ENCODE measurements at places on chromosomes 3 and 15.

GRCh38 chr3:149368674-149369497 is 8.6 kb downstream of the TM4SF1 start:
- DNase-seq, result no peak

DNA sequence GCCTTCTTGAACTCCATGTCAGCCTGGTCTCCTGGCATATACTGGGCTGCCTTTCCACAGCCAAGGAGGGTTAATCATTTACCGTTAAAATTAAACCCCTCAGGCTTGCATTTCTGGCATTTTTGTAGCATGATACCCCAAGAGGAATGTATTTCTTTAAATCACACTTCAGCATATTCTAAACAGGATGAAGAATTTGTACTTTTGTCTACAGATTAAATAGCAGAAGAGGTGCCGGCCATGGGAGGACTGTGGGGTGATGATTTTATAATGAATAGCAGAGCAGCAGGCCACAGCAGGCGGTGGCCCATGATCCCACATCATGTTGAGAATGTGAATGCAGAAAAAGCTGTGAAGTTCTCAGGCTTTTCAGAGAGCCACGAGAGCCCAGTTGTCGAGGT is 90.2 kb downstream of the ARNT2 start:
- DNase-seq, result no peak

DNA sequence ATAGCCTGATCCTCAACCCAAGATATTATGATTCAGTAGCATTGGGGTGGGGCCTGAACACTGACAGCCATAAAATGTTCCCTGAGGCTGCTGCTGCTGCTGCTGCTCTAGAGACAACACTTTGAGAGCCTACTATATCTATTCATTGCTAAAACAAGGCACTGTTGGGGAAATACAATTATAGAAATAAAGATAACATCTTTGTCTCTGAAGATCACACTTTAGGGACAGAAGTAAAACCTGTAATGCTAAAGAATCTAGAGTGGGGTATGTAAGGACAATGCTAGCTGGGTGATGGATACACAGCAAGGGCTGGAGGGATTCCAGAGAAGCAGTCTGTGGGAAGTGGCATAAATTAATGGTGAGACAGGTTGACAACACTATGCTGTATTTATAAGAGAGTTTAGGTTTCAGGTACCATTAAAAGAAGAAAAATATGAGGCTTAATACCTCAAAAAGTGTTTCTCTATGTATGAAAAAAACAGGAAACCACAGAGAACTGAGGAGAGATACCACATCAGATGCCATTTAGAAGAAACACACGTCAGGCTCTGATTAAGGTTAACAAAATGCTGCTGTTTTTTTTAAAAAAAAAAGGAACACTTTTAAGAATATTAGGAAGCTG is 115.9 kb downstream of the CBLB start:
- DNase-seq, result no peak

DNA sequence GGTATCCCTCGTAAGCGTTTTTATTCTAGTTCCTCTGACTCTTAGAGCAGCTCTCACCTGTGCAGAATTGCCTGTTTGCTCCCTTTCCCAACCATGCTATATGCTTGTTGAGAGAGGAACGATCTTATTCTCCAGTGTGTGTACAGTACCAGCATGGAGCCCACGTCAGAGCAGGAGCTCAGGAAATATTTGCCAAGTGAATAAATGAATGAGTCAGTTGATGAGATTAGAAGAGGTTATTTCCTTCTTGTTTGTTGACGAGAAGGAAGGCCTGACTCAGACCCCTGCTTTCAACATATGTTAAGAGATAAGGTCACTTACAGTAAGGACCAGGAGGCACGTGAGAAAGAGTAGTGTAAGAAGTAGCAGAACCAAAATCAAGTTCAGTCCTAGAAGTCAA is 106.3 kb upstream of the ABHD17C start:
- no peak for DNase-seq

- DNase-seq, result no peak
Measured at GRCh38 chr3:124325248-124325647, 333.3 kb upstream of the ROPN1 start.

- no peak for DNase-seq
Measured at GRCh38 chr15:45523166-45523460, 558 bp upstream of the SLC30A4 start.

GRCh38 chr3:126880901-126881300 is 102.0 kb upstream of the PLXNA1 start:
- no peak for DNase-seq

GRCh38 chr3:153162513-153163392 is 727 bp downstream of the RAP2B start:
- peak; percentile 48 for DNase-seq

- no peak for DNase-seq
Measured at GRCh38 chr3:122893282-122893681, 98.4 kb downstream of the SLC49A4 start.

GRCh38 chr3:4438296-4438695 is 28.8 kb downstream of the SUMF1 start:
- DNase-seq, result no peak

GRCh38 chr3:12318758-12319621 is 30.1 kb downstream of the PPARG start:
- DNase-seq, result no peak

DNA sequence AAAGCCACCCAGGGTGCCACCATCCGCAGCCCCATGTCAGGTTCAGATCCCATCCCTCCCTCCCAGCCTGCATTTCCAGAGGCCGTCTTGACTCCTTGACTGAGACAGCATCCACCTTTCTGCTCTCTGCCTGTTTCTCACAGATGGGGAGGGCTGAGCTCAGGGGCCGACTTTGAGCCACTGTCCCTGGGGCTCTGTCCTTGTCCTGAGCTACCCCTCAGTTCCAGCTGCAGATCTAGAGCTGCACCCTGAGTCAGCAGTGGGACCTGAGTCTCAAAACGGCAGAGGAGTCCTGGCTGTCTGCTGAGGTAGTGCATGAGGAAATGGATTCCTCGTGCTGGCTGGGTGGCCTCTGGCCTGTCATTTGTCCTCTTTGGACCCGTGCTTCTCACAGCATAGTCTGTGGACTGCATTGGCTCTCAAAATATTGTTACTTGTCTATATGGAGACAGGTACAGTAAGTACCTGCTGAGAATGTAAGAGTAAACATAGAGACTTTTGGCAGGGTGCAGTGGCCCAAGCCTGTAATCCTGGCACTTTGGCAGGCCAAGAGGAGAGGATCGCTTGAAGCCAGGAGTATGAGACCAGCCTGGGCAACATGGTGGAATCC is 22.3 kb downstream of the RPLP1 start:
- no peak for DNase-seq

GRCh38 chr3:129881261-129881660 is 12.2 kb downstream of the TMCC1 start:
- DNase-seq, result no peak

DNA sequence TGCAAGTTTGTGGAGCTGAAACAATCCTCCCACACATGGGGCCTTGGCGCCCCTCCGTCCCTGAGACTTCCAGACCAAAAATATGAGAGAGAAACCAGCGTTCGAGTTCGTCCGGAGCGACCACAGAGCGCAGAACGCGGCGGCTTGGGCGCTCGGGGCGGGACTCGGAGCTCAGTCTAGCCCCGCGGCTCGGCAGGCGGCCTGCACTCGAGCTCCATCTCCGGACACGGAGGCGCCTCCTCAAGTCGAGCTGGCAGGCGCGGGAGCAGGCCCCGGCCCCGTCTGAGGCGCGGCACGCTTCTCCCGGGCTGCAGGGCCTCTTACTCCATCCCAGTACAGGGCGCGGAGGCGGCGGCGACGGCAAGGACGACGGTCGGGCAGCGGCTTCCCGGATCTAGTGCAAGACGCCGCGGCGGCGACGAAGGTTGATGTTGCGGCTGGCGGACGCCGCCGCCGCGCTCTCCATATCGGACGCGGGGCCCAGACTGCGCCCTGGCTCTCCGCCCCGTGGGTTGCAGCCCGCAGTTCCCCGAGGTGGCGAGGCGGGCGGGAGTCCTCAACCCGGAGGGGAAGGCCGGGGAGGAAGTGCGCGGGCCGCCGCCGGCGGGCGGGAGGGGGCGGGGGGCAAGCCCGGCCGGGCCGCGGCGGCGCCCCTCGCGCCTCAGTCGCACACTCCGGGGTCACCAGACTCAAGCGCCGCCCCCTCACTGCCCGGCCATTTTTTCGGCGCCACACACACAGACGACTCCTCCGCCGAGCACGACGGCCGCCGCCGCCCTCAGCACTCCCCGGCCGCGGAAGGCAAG is 674 bp downstream of the MSL2 start:
- peak; percentile 81 for DNase-seq

GRCh38 chr3:184556582-184557347 is 4.8 kb upstream of the EPHB3 start:
- no peak for DNase-seq

- no peak for DNase-seq
Measured at GRCh38 chr3:177127008-177127407, 70.3 kb downstream of the TBL1XR1 start.

DNA sequence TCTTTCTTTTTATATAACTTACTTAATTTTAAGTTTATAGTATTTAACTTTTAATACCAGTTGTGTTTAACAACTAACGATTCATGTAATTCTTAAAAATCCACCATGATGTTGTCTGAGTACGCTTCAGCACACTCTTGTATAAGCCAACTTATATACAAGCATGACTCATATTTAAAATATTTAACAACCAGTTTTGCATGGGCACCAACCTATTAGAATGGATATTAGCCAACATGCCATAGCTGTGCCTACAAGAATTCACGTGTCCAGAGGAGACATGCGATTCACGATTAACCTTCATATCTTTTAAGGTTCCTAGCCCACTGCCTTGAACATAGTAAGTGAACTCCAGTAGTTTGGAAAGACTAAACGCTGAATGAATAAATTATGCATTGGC is 1023.2 kb downstream of the TBL1XR1 start:
- no peak for DNase-seq

DNA sequence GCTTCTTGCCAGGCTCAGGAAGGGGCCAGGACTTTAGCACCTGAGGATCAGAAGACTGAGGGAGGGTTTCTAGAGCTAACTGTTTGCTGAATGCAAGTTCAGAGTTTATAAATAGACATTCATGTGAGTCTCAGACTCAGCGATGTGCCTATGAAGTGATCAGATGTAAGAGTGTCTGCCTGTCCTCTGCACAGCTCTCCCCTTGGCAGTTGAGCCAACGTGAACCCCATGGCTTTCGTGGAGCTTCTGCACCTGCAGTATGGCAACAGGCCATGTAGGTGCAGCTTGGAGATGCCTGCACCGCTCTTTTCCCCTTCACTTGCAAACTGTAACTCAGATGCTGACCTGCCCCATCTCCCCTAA is 141.9 kb downstream of the CHDH start:
- no peak for DNase-seq

DNA sequence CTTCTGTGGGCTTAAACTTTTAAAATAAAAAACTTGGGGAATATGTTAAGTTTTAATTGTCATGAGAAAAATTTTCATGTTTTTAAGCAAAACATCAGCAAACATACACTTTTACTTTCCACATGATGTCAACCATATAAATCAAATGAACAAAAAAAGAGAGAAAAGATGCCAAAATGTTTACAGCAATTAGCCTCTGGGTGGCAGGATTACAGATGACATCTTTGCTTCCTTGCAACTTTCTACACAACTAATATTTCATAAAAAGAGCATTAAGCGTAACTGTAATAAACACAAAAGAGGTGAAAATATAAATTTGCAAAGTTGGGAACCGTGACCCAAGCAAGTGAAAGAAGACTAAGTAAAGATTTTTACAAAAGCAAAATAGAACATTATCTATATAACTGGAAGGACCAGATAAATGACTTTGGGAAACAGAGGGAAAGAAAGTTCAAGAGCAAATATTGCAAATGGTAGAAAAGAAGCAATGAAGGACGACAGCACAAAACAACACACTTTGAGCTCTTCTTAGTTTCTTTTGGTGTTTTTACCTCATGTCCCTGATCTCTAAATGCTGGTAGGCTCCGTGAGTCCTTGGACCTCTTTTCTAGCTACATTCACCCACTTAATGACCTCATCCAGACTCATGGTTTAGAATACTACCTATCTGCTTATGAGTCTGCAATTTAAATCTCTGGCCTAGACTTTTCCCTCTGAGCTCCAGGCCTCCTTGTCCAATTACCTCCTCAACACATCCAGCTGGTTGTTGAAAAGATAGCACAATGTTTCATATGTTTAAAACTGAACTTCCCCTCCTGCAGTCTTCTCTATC is 9.4 kb downstream of the TP53BP1 start:
- DNase-seq, result no peak

DNA sequence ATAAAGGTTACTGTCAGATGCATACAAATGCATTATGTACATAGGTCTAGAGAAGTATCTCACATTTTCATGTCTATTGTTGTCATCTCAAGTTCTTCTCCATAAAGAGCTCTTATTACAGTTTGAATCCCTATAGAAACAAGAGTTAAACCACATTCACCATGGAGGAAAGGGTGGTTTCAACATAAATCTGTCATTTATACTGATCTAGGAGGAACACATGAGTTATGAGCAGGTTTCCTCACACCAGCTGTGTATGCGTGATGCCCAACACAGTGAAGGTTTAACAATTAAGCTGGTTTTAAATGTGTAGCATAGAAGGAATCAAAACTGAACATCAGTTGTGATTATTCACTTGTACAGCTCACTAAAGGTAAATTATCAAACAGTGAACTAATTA is 251.7 kb downstream of the KCNMB2 start:
- no peak for DNase-seq

DNA sequence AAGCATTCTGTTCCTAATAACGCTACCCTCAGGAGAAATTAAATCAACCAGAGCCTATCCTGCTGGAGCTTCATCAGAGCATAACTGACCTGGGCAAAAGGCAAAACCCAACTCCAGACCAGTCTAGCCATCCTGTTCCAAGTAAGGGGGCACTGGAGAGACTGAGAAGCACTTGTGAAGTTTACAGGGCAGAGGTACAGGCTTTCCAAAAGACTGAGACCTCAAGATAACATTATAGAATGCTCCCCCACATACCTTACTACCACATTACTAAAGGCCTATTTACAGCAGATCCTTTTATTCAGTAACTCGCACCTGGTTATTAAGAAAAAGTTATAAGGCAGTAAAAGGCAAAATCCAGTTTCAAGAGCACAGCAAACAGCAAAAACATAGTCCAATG is 35.5 kb downstream of the RFX7 start:
- no peak for DNase-seq

DNA sequence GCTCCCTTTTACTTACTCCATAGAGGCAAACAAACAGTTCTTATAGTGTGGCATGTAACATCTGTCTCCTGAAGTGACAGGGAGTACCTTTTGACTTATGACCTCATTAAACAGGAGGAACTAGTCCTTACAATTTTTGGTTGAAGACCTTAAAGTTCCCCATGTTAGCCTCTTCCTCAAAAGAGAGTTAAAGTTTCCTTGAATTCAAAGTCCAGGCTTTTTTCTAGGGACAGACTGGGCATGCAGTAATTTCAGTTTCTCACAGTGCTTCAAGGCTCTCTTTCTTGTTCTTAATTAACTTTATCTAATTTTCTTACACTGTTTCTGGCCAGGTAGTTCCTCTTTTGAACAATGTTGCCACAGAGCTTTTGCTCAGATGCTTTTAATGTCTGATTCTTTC is 12.1 kb downstream of the GOLM2 start:
- DNase-seq, result no peak

- DNase-seq, result no peak
Measured at GRCh38 chr15:52493968-52494367, 34.7 kb downstream of the MYO5A start.

GRCh38 chr3:128917291-128917690 is 37.9 kb downstream of the ACAD9 start:
- DNase-seq, result no peak

GRCh38 chr3:153138276-153139210 is 23.5 kb upstream of the RAP2B start:
- no peak for DNase-seq

GRCh38 chr3:105987809-105988208 is 119.0 kb upstream of the CBLB start:
- DNase-seq, result no peak

- DNase-seq, result no peak
Measured at GRCh38 chr15:67329984-67330733, 75.6 kb downstream of the IQCH start.

Data from anterior cingulate cortex (tissue), 58 donors.